SHP77 treated with DMSO at 0.1 percent for 48 hours (cell line): ENCODE measurements at places on chromosomes 5 and 9.

DNA sequence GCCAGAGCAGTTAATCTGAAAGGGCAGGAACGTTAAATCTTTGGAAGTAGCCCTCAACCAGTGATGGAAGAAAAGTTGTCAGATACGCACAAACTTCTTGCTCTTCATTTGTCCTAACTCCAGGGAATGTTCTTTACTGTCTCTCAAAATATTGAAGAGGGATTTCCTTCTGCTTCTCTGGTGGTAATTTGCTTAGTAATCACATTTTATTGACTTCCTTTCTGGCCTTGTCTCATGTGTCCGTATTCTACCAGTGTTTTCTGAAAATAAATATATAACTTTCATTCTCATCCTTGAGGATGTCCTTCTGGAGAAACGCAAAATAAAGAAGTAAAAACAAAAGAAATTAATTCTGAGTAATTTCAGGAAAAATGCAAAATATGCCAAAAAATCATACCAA lies 282.1 kb downstream of the CYLC2 start:
- DNase-seq, result no peak

- no peak for DNase-seq
Measured at GRCh38 chr5:106853266-106853665, 817.5 kb downstream of the EFNA5 start.

- DNase-seq, result no peak
Measured at GRCh38 chr9:81984928-81985327, 3.6 kb upstream of the SPATA31D1 start.

DNA sequence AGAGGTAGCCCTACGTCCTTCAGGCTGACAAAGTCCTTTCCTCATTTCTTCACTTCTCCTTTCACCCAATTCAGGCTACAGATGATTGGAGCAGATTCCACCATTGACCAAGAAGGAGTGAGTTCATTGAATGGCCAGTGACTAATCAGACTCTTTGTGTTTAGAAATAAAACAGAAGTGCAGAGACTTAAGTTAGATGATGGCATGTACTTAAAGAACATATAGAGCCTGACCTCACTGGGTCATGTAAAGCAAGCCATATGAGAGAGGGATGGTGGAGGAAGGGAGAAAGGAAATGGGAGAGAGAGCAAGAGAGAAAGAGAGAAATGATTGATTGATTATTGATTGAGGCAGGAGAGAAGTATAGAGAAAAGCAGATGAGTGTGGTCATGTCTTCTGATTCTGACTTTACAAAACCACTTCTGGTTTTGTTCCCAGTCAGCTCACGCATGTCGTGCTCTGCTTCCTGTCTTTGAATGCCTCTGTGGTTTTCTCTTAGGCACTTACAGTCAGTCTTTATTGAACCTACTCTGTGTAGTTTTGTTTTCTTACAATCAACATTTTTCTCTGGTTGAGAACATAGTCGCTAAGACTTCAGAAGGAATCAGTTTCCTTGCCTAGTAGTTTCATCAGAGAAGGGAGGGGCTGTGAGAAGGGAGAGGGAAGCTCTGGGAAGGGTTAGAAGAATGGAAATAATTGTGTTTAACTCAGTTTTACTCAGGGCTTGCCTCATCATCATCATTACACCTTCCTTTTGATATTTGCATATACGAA lies 149.2 kb upstream of the KLF9 start:
- no peak for DNase-seq

DNA sequence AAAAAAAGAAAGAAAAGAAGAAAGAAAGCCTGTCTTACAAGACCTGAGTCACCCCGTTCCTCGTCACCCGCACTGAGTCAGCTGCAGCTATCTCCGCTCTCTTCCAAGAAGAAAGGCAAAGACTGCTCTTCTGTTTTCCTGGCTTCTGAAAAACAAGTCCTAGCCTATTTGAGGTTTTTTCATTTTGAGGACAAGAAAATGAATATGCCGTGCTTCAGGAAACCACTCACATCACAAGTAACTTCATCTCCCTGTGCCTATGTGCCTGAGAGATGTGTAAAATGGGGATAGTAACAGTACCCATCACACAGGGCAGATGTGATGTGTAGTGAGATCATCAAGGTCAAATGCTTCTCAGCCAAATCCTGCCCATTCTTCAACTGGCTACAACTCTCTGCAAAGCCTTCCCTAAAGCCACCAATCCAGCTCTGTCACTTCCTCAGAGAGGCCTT lies 78.4 kb downstream of the GLDC start:
- no peak for DNase-seq

DNA sequence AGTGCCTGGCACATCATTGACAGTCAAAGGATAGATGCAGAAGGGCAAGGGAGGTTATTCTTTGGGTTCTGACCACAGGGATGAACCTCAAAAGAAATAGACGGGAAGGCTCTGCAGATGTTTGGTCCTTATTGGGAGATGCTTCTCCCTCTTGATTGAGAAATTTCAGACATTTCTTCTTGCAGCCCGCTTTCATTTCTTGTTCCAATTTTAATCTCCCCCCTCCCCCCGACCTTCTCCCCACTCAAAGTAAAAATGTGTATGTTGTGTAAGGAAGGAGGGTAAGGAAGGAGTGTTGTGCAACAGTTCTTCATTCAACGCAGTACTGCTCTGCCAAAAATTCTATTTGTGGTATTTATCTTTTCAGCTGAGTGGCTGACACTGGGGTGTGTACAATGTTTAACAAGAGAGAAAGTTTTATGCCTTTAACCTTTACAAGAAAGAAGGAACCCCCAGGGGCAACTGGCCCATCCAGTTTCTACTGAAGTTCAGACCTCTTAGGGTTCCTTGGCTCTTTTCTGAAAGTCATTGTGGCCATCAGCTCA lies 46.3 kb upstream of the TNFSF15 start:
- no peak for DNase-seq

DNA sequence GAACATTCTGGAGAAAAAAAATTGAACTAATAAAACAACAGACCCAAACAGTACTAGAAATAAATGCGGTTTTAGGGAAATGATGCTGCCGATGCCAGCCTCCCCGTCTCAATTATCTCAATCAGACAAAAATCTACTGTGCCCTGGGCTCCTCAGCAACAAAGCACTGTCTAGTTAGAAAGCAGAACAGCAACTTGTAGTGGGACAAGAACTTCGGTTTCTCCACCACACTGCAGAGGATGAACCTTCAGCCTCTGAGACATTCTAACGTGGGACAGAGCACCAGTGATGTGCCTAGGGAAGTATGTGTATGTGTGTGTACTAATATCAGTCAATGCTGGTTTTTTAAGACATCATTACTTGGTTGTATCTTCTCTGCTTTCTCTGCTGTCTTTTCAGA lies 11.1 kb upstream of the CAST start:
- no peak for DNase-seq

DNA sequence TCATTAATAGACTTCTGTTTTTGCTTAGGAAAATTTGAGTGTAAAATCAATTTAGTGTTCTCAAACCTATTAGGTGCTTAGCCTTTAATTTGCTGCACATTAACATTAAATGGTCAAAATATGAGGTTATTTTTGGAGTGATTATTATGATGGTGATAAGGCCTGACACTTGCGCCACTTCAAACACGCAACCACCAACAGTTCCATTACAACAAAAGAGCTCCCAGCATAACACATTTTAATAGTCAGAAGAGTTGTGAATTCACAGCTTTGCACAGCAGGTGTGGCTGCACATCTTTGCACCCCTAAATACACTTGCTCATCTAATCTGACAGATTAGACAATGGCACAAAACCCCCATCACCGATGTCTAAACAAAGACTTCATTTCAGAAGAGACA lies 940.7 kb downstream of the NR2F1-AS1 start:
- peak; percentile 43 for DNase-seq

- peak; percentile 36 for DNase-seq
Measured at GRCh38 chr5:139745132-139745799, 50.3 kb upstream of the PSD2 start.

GRCh38 chr5:171659896-171660295 lies 125.7 kb upstream of the SMIM23 start:
- DNase-seq, result no peak
